ENCODE measurements at places on chromosomes 1 and 21.

- peak; percentile 66 for DNase-seq
Measured at GRCh38 chr1:236066828-236067386, 2.0 kb upstream of the NID1 start.

DNA sequence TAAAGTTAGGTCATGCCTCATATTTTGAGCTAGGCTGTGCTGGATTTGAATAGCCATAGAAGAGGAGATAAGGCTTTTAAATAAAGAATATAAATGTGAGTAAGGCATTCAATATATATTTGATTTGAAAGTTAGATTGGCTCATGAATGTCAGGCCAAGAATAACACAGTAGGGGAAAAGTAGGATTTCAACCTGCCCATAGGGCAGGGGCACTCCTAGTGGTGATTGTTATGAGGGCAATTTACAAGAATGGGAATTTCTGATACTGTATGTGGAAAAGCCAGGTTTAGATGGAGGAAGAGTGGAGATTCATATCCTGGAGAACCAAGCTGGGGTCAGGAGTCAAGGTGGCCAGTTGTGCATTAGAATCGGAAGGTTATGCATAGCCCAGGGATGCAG lies 74.9 kb downstream of the DNAH14 start:
- no peak for DNase-seq

- no peak for DNase-seq
Measured at GRCh38 chr1:117260761-117261423, 50.2 kb upstream of the VTCN1 start.

DNA sequence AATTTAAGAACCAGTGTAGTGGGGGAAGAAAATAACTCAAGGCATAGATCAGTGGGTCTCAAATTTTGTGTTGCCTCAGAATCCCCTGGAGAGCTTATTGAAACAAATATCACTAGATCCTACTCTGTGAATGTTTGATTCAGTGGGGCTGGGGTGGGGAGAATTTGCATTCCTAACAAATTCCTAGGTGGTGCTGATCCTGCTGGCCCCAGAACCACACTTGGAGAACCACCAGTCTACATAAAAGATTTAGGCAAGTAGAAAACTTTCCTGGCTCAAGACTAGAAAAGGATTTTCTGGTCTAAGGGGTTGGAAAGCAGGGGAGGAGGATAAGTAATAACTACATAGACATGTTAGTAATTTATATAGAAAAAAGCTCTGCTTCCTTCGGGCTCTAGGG lies 34.1 kb upstream of the C1orf21 start:
- DNase-seq = no peak

DNA sequence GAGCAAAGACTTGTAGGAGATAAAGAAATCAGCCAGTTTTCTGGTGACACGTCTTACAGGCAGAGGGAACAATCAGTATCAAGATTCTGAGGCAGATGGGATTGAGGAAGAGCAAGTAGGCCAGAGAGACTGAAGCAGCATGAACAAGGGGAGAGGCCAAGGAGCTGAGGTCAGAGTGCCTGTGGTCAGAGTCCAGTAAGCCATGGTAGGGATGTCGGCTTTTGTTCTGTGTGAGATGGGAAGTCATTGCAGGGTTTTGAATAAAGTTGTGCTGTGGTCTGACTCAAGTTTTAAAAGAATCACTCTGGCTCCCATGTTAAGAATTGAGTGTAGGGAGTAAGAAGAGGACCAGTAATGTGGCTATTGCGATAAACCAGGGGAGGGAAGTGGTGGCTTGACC lies 85.9 kb upstream of the IVNS1ABP start:
- no peak for DNase-seq

DNA sequence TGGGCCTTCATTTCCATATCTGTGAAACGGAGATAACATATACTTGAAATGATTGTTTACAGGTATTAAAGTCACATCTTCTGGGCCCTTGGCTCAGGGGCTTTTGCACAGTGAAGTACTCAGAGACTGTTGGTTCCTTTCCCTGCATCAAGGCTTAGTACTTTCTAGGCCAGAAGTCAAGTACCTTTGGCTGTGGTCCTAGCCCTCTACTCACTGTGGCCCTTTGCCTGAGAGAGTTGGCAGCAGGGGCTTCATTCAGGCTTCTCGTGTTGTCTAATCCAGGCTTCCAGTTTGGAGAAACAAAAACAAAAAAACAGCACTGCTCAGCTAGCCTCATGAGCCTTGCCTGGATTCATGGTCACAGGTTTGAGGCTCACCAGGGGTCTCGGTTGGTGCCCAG lies 8.1 kb upstream of the DPH2 start:
- no peak for DNase-seq

DNA sequence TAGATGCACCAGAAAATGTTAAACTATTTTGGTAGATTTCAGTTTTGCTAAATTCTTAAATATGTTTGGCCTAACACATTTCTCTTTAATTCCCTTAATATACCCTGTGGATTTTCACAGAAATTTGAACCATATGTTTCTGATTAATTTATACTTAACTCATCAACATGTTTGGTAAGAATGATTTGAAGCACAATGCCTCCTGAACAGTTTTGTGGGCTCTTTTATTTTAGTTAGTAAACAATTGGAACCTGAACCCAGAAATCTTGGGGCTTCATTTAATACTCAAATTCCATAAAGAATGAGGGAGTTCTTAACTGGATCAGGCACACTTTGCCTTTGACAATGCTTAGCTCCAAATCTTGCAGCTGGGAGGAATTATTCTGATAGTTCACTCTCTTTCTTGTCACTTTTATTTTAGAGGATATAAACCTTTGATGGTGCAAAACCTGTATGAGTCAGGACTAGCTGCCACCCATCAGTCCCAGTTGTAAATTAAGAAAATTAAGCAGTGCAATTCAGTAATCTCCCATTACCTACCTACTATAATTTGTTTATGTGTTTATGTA lies 24.6 kb upstream of the LYPLAL1 start:
- no peak for DNase-seq

- DNase-seq = no peak
Measured at GRCh38 chr1:32892368-32893197, 6.3 kb downstream of the HPCA start.

- no peak for DNase-seq
Measured at GRCh38 chr1:225747566-225747965, 30.1 kb upstream of the SRP9 start.

DNA sequence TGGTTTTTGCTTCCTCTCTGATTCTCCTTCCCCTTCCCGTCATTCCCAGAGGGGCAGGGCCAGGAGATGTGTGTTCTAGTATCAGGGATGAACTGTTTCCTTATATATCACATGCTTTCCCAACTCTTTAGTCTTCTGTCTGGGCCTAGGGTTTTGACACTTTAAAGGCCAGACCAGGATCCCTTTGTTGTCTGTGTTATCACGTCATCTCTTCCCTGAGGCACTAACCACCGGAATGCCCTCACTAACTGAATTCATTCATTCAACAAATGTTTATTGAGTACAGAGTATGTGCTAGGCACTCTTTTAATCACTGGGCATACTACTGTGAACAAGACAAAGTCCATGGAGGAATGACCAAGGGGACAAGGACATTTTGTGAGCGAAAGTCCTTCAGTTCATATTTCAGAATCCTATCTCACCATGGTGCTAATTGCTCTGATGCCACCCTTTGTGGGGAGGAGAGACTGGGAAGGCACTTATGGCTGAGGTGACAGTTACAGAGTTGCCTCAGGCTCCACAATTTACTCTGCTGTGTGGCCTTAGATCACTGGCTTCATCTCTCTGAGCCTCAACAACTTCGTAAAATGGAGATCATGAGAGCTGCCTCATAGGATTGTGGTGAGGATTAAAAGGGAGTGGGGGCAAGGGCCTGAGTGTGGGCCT lies 12.0 kb upstream of the ZNF362 start:
- DNase-seq = no peak

GRCh38 chr1:228206582-228207351 lies 1.1 kb upstream of the OBSCN start:
- DNase-seq = no peak

DNA sequence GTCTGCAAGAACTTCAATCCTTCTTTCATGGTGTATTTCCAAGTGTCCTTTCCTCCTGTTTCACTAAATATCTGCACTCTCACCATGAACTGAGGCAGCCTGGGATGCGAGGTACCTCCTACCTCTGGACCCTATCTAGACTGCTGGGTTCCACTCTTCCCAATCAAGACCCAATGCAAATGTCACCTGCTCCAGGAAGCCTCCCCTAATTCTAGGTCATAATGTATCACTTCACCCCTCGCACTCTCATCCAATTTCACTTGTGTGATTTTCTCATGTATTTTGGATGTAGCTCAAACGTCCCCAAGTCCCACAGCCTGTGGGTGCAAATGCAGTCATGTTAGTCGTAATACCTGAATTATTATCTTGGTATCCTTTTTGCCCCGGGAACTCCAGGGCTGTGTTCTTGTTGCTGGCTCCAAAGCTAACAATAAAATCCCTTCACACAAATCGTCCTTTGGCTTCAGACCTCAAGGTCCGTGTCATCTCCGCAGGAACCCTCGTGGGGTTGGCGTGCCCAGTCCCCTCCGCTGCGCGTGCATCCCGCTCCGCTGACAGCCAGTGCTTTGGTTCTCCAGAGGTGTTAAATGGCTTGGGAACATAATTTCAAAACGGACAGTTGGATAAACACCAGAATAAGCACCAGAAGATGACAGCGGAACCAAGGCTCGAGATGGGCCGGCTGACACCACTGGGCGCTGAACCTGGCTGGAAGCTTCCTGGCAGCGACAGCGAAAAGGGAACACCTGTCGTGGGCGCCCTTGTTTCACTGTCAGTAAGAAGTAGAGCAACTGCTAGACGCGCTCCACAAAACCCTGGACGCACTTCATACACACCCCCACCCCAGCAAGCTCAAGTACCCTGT lies 1.0 kb upstream of the BACH1 start:
- DNase-seq = no peak

- DNase-seq = no peak
Measured at GRCh38 chr1:226942392-226942791, 2.3 kb downstream of the COQ8A start.

DNA sequence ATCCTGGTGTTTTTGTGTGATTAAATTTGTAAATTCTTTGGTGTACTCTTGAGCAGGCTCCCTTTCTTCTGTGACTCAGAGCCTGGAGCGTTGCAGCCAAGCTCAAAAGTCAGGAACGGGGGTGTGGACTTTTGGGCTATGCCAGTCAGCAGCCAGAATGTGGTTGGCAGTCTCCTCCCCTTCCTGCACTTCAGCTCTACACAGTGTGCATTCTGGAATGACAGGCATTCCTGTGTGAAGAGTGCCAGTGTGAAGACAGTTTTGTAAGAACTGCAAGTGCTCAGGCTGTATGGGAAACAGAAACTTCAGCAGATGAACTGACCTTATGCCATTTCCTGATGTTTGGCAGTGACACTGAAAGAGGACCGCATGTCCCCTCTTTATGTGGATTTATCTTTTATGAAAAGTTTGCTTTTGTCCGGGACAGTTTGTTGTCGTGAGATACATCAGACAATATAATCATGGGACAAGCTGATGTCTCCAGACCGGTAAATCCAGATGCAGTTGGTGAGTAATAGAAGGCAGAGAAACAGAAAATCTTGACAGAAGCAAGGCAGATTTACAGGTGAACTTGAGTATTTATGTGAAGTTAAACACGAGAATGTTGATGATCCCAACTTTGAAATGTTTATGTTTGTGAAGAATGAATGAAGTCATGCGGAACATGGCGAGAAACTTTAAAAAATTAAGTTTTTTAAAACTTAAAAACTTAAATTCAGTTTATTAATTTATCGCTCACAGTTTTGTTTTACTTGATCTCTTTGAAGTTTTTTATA lies 67.7 kb upstream of the RCC1 start:
- DNase-seq = no peak

DNA sequence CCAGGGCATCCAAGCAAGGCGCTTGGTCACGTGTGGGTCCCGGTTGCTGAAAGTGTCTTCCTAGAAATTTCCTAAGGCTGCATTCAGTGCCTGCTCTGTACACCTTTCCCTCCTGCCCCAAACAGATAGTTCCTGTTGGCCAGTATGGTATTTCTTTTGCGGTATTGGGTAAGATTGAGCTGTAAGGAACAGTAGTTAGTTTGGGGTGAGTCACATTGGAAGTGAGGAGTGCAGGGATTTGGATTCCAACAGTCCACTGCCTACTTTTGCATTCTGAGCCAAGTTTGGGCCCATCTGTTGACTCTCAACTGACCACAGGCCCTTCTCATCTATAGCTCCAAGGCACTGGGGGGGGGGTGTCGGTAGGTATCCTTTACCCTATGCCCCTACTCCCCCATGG lies 83.4 kb downstream of the MAP3K21 start:
- DNase-seq = no peak

GRCh38 chr1:109274533-109275476 lies 8.1 kb downstream of the PSRC1 start:
- DNase-seq = no peak

- no peak for DNase-seq
Measured at GRCh38 chr1:118993700-118994026, 5.5 kb upstream of the TBX15 start.

DNA sequence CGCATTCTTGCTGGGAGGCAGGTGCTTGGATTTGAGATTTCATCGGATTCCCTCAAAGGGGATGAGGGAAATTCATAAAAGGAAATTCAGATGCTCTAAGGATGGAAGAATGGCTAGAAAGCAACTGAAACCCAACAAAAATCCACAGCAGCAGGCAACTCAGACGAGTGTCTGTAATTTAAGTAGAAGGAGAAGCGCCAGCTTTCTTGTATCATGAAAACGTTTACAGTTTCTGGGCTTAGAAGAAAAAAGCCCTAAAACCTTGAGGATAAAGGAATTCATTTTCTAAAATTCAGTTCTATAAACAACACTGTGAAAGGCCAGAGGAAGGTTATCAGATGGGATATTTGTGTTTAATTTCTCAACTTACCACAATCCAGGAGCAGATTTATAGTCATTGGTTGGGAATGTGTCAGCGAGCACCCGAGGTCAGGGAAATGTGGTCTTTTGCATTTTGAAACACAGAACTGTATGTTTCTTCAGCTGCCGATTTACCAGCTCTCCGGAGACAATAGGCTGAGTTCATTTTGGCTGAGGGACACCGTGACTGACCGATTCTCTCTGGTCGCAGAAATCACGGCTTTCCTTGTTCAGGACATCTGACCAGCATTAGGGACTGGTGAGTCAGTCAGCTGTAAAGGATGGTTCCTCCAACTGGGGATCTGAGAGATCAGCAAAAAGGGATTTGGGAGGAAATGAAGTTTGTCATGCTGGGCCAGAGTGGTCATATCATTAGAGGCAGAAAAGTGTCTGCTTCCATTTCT lies 111.6 kb upstream of the ERRFI1 start:
- DNase-seq = no peak

DNA sequence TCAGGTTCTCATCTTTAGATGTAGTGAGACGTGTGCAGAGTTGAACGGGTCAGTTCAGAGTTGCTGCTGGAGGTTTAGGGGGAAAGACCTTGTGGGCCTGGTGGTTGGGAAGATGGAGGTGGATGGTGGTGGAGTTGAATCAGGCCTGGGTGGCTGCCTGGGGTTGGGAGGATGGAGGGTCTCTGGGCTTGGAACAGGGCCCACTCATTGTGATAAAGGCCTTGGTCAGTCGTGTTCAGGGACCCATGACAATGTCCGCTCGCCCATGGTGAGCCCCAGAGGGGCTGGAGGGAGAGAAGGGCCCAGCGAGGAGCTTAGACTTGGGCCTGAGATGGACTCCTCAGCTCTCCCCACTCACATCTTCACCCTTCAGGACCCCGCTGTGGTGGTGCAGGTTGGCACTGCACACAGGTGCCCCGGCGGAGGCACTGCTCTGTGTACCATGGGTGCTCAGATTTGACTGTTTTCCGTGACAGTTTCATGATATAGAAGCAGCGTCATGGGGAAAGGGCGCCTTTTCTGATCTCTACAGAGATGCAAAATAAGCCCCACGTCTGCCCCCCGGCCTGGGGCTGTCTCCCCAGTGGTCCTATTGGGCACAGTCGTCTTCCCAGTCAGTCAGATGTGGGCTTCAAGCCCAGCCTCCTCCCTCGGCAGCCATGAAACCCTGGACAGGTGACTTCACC lies 39.2 kb downstream of the DISP3 start:
- no peak for DNase-seq

GRCh38 chr21:25831300-25831960 lies 96.7 kb downstream of the GABPA start:
- DNase-seq = no peak

Measured in CD4-positive, alpha-beta T cell treated with Interleukin-2 at 100 ng/mL for 4 hours (primary cell).